ENCODE measurements at places on chromosomes 1 and 21. TPM values are rescaled to one million over a fixed set of nuclear protein-coding genes. Genes with fewer than 3 reads are reported as not detected.

The EDARADD gene
- total RNA-seq, result not detected

The SLC35F3 gene
- total RNA-seq, result not detected

The ASPM gene
- 52.4 TPM for total RNA-seq

The CFHR4 gene
- not detected for total RNA-seq

The CDC42BPA gene
- total RNA-seq, result 82.5 TPM

The OLFML3 gene
- 135 TPM for total RNA-seq

The PAFAH2 gene
- 9.8 TPM for total RNA-seq

The LCK gene
- not detected for total RNA-seq

DNA sequence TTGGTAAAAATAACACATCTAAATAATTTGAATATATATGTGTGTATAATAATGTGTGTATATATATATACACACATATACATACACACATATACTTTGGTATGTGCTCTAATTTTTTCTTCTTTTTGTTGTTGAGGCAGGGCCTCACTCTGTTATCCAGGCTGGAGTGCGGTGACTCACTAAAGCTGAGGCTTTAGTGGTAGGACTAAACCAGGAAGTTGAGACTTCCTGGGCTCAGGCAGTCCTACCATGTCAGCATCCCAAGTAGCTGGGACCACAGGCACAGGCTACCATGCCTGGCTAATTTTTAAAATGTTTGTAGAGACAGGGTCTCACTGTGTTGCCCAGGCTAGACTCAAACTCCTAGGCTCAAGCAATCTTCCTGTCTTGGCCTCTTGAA is 46.7 kb upstream of the CXADR start:
- DNase-seq, result peak; percentile 39

DNA sequence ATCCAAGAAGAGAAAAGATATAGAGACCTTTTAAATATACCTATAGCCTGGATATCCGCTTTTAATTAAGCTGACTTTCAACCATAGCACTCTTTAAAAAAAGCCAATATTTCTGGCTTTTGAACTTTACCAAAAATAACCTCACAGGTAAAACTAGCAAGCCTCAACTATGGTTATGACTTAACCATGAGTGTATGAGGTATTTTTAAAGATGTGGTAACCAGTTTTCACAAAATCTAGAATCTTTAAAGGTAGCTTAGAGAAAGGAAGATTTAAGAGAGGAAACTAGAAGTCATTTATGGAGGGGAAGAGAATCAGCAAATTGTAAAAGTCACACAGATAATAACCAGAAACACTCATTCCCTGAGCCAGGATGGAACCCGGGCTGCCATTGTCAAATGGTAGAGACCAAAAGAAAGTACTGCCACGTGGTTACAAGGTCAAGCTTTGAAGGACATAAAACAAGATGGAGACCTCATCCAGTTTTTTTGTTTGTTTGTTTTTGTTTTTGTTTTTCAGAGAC is 288.4 kb upstream of the RGS18 start:
- DNase-seq, result no peak

DNA sequence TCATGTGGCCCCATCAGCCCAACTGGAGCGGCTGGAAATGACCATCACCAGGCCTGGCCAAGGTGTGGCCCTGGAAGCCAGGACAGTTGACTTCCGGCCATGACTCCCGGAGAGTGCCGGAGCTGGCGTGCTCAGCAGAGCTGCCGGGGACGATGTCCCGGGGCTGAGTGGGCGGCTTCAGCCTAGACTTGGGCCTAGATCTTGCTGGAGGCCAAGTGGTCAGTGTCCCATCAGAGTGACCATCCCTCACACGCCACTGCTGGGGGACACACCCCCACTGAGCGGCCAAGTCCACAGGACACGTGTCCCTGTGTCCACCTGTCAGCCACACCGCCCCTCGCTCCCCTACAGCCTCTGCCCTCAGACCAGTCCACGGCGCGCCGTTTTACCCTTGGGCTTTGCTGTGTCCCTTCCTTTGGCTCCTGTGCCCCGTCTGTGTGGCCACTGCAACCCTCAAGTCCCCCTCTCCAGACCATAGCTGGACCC is 4.0 kb downstream of the FAAP20 start:
- no peak for DNase-seq

- no peak for DNase-seq
Observed at GRCh38 chr1:248696774-248697173, 5.8 kb downstream of the OR14I1 start.

GRCh38 chr1:33158366-33158765 is 23.5 kb downstream of the TRIM62 start:
- DNase-seq, result no peak

DNA sequence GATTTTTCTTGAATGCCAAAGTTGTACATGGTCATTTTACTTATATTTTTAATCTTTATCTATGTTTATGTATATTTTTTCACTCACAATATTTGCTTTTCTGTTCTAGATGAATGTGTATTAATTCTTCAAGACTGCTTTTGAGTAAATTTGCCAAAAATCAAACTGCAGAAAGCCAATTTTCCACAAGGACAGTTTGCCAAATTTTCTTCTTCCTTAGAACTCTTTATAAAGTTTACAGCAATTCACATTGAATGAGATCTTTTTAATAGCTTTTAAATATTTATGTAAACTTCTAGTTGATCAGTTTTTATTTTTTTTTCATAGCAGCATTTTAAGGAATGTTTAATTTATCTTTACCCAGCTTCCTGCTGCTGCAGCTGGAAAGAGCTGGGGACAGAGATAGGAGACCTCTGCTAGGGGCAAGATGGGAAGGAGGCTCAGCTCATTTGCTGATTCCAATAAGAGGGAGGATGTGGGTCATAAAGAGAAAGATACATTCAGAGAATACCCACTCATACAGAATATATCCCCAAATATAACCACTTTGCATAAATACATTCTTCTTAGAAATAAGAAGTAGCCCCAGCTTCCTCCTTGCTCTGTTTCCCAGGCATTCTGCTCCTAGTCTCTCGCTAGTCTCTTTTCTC is 93.0 kb downstream of the ODF2L start:
- no peak for DNase-seq

DNA sequence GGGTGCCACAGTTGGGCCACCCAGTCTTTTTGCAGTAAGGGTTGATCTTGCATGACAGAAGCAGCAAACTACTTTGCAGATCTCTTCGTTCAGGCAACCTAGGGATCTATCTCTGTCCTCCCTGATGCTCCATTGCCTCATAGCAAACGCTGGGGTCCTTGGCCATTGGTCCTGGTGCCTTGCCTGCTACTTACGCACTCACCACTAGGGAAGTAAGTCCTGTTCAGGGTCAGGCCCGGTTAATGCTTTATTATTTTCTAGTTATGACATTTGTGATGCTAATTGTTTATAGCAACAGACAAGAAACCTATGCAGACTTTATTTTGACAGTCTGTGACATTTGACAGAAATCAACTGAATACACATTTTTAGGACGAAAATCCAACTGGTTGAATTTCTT is 326.5 kb upstream of the FMN2 start:
- DNase-seq, result no peak

DNA sequence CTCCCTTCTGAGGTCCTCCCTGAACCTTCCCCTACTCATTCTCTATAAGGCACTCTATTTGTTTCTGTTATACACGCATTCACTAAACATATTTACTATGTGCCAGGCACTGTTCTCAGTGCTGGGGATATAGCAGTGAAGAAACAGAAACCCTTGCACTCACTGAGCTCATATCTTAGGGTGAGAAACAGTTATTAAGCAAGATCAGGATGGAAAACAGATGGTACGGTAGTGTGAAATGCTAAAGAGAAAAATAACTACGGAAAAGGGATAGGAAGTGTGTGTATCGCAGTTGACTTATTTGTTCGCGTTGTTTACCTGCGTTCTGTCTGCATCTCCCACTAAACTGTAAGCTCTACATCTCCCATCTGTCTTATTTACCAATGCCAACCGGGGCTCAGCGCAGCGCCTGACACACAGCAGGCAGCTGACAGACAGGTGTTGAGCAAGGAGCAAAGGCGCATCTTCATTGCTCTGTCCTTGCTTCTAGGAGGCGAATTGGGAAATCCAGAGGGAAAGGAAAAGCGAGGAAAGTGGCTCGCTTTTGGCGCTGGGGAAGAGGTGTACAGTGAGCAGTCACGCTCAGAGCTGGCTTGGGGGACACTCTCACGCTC is 572 bp downstream of the CYB5RL start:
- peak; percentile 18 for DNase-seq

GRCh38 chr1:189774721-189775287 is 702.9 kb downstream of the BRINP3 start:
- no peak for DNase-seq

GRCh38 chr1:164188497-164188896 is 370.5 kb upstream of the PBX1 start:
- no peak for DNase-seq

DNA sequence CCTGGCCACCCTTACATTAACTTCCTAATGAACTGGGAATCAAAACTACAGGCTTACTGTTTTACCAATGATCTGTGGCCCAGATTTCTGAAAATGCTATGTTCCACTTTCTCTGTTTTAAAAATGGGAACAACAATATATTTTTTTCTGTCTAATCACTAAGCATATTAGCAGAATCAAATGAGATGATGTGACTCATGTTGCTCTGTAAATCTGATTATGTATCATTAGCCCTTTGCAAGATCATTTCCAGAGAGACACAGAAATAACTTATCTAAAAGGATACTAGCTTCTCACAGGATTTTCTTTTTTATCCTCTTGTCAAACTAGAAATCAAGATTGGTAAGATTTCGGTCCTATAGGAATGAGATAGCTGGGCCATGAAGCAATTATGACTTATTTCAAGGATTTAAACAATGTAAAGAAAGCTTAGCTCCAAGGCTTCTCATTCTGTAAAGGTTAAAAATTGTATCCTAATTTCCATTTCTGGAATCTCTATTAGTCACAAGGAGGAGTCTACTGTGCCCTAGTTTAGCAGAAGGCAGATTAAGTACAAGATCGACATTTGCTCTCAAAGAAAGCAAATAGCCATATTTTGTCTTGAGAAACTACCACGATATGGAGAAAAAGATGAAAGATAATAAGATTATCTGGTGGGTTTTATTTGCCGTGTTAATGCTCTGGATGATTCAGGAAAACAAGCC is 32.4 kb upstream of the CAMSAP2 start:
- no peak for DNase-seq

DNA sequence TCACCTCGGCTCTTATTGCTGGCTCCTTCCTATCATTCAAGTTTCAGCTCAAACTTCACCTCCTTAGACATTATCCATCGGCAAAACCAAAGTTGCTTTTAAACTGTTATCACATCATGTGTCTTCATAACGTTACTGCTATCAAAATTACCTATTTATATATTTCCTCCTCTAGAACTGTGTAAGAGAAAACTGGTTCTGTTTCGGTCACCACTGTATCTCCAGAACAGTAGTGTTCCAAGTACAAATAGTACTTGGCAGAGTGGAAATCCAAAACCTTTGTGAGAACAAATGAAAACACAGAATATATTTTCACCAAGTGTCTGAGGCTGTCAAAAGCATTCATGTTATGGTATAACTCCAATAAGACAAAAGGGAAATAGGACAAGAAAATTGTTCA is 9.1 kb downstream of the ZRANB2 start:
- DNase-seq, result no peak

GRCh38 chr1:179228783-179229213 is 679 bp downstream of the ABL2 start:
- DNase-seq, result peak; percentile 13

DNA sequence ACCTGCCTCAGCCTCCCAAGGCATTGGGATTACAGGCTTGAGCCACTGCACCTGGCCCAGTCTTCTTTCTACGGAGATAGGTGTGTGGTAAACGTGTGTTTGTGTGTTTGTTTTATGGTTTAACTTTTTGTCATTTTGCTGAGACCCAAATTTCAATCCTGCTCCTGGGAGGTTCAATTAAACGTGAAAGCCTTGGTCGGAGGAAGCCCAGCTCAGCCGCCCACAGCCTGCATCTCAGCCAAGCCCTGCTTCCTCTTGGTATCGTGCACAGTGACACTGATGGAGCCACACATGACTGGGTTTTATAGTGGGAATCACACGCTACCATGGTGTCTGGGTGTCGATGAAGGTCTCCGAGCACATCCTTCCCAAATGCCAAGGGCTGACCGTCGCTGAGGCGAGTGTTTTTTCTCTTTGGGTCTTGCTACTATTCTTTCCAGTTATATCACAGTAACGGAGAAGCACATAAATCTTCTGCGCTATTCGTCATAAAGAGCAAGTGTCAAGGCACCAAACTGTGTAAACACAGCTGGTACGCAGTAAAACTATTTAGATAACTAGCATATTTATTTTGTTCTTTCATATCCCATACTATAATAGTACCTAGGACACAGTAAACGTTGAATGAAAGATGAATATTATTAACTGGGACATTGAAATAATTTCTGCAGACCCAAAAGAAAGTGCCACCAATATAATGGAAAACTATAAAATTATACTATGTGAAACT is 39.3 kb downstream of the HLCS start:
- no peak for DNase-seq

- peak; percentile 63 for DNase-seq
Observed at GRCh38 chr21:45554477-45555175, 12.4 kb upstream of the SLC19A1 start.

- no peak for DNase-seq
Observed at GRCh38 chr1:8742022-8742924, 75.2 kb downstream of the RERE start.

DNA sequence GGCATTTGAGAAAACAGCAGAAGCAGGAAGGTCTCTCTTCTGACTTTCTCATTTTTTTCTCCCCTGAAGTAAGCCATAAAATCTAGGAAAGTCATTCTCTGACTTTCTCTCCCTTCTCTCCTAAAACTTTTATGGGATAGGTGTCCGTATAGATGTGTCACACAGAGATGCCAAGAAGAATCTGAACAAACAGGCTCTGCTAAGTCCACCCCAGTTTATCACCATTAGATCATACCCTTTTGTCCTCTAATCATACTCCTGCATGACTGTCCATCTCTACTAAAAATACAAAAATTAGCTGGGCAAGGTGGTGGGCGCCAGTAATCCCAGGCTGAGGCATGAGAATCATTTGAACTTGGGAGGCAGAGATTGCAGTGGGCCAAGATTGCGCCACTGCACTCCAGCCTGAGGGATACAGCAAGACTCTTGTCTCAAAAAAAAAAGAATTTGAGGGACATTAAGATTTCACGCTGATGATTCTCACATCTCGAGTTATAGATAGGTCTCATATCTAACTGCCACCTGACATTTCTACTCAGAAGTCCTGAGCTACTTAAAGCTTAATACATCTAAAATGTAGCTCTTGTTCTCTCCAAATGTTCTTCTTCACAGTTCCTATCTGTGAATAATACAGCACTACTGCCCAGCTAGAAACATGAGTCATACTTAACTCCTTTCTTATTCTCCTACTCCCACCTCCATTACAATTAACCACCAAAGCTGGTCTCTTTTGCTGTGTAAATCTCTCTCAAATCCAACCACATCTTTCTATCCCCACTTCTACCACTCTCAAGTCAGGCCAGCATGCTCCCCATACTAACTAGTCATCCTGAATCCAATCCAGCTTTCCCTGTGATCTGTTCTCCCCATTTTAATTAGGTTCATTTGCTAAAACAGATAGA is 47.7 kb downstream of the ZNF644 start:
- peak; percentile 66 for DNase-seq

Measured in fibroblast of the aortic adventitia (primary cell).